ENCODE measurements at places on chromosomes 16 and 17.

- DNase-seq: no peak
Measured at GRCh38 chr16:2530629-2531318, 434 bp downstream of the CEMP1 start.

- DNase-seq: no peak
Measured at GRCh38 chr16:78606545-78606944, 507.1 kb downstream of the WWOX start.

GRCh38 chr16:65515193-65515592, 393.3 kb upstream of the CDH11 start:
- DNase-seq: no peak

- peak; percentile 37 for DNase-seq
Measured at GRCh38 chr17:76681222-76682137, 29.3 kb downstream of the MXRA7 start.

DNA sequence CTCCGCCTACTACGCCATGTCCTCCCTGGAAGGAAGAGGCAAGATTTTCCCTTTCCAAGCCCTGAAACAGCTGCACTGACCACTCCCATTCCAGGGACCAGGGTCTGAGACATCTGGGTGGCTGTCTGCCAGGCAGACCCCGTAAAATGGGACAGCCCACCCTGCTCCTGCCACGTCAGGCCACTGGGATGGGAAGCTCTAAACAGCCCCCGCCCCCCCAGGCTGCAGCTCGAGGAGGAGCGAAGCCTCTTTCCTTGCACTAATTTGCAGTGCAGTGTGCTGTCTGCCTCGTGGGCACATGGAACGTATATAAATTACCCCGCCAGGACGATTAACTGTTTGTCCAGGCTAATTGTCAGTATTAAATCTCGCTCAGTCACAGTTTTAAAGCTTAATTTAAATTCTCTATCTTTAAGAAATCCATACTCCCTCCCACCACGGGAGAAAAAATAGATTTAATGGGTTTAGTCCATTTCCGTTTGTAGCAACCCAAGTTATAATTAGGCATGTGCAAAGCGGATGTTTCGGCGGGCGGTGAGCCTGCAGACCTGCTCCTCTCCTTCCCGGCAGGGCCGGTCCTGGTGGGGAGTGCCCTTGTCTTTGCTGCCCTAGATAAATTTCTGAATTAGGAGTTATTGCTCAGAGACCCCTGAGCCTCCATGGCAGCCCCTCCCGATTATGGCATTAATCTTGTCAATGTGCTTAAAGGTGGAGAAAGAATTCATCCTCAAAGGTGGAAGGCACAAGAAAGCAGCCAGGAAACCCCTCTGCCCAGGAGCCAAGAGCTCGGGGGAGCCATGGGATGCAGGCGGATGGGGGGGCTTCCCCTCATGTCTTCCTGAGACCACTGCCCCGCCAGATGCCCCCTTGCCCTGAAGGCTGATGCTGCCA, 268.0 kb upstream of the TNRC6C start:
- DNase-seq: no peak

- no peak for DNase-seq
Measured at GRCh38 chr17:34207572-34207971, 47.5 kb upstream of the CCL2 start.

GRCh38 chr17:68019675-68020408, 15.7 kb upstream of the KPNA2 start:
- peak; percentile 94 for DNase-seq

DNA sequence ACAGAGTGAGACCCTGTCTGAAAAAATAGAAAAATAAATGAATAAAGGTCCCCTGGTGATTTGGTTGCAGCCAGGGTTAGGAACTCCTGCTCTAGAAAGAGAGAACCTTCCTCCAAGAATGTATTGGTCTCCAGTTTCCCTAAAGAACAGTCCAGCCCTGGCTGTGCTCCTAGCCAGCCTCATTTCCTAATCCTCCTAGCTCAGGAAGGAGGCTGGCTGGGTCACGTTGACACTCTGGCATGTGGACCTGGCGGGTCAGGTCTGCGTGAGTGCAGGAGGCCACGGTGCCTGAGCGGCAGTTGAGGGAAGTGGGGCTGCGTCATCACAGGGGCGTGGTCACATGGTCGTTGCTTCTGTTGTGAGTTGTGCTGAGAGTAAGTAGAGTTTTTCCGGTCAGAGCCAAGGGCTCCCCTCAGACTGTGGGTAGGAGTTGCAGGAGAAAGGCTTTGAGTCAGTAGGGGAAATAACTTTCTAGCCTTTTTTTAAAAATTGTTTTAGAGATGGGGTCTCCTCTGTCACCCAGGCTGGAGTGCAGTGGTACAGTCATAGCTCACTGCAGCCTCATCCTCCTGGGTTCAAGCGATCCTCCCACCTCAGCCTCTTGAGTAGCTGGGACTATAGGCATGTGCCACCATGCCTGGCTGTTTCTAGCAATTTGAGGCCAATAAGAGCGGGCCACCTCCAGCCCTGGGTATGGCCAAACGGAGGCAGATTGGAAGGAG, 194.0 kb upstream of the CIBAR2 start:
- DNase-seq: peak; percentile 90

Data from GF-D8 (cell line).